ENCODE measurements at places on chromosomes 13 and 19. TPM values are rescaled to one million over a fixed set of nuclear protein-coding genes. Genes with fewer than 3 reads are reported as not detected.

DNA sequence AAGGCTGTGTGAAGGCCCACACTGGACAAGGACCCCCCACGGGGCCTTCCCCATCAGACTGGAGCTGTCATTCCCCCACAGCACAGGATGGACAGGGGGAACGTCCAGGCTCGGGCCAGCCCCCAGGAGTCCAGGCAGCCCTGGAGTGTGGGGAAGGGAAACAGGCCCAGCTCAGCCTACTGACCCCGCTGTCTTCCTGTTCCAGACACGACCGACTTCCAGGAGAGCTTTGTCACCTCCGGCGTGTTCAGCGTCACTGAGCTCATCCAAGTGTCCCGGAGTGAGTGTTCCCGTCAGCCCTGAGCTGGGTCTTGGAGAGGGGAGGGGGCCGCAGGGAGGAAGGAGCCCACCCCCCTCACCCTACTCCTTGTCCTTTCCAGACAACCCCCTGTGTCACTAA, 47.0 kb downstream of the SMIM24 start:
- H3K4me3 ChIP-seq, result no peak overlapping the region
- no peaks in the 10 kb centered on the region for H3K27me3 ChIP-seq
- no peak for DNase-seq
- peaks cover 30% of the 10 kb centered on the region for H3K4me1 ChIP-seq
- peak overlapping the region; percentile 84 for H3K27ac ChIP-seq
- peaks cover 37% of the 10 kb centered on the region for H3K36me3 ChIP-seq

DNA sequence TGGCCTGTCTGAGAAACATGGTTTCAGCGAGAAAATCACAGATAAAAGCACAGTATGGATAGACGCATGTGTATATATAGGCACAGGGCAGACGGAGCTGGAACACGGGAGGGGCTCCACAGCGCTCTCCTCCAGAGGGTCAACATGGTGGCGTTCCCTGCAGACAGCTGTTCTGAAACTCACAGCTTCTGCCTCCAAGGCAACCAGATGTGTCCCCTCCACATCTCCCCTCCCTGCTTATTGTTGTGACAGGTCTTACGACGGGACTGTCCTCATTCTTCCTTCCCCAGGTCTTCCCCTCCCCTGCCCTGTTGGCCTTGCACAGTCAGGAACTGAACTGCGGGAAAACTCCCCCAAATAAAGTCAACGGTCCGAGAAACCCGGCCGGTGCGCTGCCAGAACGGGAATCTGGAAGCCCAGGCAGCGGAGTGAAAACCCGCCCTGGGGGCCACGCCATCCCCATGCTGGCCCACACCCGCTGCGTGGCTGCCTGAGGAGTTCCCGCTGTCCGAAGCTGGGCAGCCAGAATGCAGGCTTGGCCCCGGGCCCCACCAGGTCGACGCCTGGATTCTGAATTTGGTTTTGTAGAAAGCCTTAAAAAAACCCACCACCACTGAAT, 2.6 kb upstream of the TIMM13 start:
- H3K36me3 ChIP-seq, result peaks cover 16% of the 10 kb centered on the region
- no peak for DNase-seq
- H3K4me3 ChIP-seq, result no peak overlapping the region
- H3K27ac ChIP-seq, result no peak overlapping the region
- no peaks in the 10 kb centered on the region for H3K27me3 ChIP-seq

- H3K27me3 ChIP-seq, result no peaks in the 10 kb centered on the region
- no peaks in the 10 kb centered on the region for H3K4me1 ChIP-seq
- H3K36me3 ChIP-seq, result no peaks in the 10 kb centered on the region
- no peak overlapping the region for H3K4me3 ChIP-seq
- no peak for DNase-seq
- H3K27ac ChIP-seq, result no peak overlapping the region
These were observed 58.0 kb downstream of the USPL1 start for GRCh38 chr13:30675717-30676116.

GRCh38 chr13:107817647-107818287, 397.6 kb downstream of the LIG4 start:
- H3K4me1 ChIP-seq, result no peaks in the 10 kb centered on the region
- no peak overlapping the region for H3K4me3 ChIP-seq
- no peak overlapping the region for H3K27ac ChIP-seq
- H3K36me3 ChIP-seq, result no peaks in the 10 kb centered on the region

GRCh38 chr13:35675651-35676050, 199.2 kb upstream of the MAB21L1 start:
- no peak overlapping the region for H3K4me3 ChIP-seq
- H3K4me1 ChIP-seq, result no peaks in the 10 kb centered on the region
- no peaks in the 10 kb centered on the region for H3K27me3 ChIP-seq
- no peaks in the 10 kb centered on the region for H3K36me3 ChIP-seq

- no peaks in the 10 kb centered on the region for H3K27me3 ChIP-seq
- no peaks in the 10 kb centered on the region for H3K36me3 ChIP-seq
- H3K27ac ChIP-seq, result no peak overlapping the region
- no peak for DNase-seq
- no peaks in the 10 kb centered on the region for H3K4me1 ChIP-seq
These were observed 11.2 kb downstream of the FEM1A start for GRCh38 chr19:4802711-4803110.

- no peaks in the 10 kb centered on the region for H3K27me3 ChIP-seq
- no peak for DNase-seq
- H3K4me1 ChIP-seq, result no peaks in the 10 kb centered on the region
- H3K27ac ChIP-seq, result no peak overlapping the region
These were observed 161.2 kb downstream of the FOXO1 start for GRCh38 chr13:40505196-40505595.

DNA sequence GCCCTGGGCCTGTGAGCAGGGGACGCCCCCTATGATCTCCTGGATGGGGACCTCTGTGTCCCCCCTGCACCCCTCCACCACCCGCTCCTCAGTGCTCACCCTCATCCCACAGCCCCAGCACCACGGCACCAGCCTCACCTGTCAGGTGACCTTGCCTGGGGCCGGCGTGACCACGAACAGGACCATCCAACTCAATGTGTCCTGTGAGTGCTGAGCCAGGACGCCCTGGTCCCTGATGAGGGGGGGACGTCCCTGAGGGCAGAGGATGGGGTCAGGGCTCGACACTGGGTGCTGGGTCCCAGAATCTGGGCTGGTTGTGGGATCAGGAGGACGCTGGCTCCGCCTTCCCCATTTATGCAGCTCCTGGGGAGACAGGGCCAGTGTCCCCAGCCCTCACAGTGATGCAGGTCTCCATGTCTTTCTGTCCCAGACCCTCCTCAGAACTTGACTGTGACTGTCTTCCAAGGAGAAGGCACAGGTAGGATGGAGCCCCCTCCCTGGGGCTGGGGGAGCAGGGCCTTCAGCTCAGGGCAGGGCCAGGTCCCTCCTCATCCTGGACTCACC, 2.5 kb downstream of the SIGLEC7 start:
- DNase-seq, result no peak
- H3K27me3 ChIP-seq, result no peaks in the 10 kb centered on the region
- H3K27ac ChIP-seq, result no peak overlapping the region
- H3K4me1 ChIP-seq, result no peaks in the 10 kb centered on the region

DNA sequence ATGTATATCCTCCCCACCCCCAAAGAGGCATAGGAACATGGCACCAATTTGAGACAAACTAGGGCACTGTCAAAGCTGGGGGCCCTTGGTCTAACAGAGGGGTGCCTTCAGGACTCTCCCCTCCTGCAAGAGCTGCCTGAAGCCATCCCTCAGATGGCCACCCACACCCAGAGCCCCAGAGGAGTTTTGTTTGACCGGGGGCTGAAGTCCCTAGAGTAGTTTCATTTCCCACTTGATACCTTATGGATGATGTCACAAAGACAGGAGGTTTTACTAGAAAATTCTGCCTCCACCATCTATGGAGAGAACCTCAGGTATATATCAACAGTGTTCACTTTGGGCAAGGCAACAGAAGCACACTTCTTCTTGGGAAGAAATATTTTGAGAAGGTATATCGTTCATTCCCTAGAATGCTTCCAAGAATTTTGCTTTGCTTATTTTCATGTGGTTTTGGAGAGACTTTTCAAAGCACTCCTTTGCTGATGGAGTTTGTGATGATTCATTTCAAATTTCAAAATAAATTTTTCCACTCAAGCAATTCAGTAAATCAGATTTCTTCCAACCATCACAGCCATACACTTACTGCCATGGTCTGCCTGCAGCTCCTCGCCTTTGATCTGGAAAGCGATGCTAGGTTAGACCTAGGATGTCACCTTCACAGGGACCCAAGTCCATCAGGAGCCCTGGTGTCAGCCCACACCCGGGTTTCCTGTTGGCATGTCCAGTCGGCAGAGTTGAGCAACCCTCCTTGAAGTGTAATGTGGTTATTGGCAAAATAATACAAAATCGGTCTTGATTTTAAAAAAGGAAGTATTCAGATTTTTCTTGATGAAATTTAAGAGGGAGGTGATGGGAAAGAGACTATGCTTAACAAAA, 207.0 kb downstream of the SHISA2 start:
- no peaks in the 10 kb centered on the region for H3K27me3 ChIP-seq
- no peak overlapping the region for H3K27ac ChIP-seq
- peaks cover 6% of the 10 kb centered on the region for H3K4me1 ChIP-seq
- no peaks in the 10 kb centered on the region for H3K36me3 ChIP-seq

- no peaks in the 10 kb centered on the region for H3K27me3 ChIP-seq
- H3K36me3 ChIP-seq, result no peaks in the 10 kb centered on the region
- H3K27ac ChIP-seq, result no peak overlapping the region
- no peak overlapping the region for H3K4me3 ChIP-seq
These were observed 97.9 kb upstream of the RNF113B start for GRCh38 chr13:98274921-98275487.

GRCh38 chr13:106151056-106151699, 384.3 kb downstream of the EFNB2 start:
- DNase-seq, result no peak
- H3K4me1 ChIP-seq, result peaks cover under 1% of the 10 kb centered on the region
- no peaks in the 10 kb centered on the region for H3K36me3 ChIP-seq
- H3K27ac ChIP-seq, result no peak overlapping the region
- no peaks in the 10 kb centered on the region for H3K27me3 ChIP-seq

GRCh38 chr13:37752146-37752545, 117.4 kb downstream of the TRPC4 start:
- no peak overlapping the region for H3K4me3 ChIP-seq
- DNase-seq, result no peak
- H3K27ac ChIP-seq, result no peak overlapping the region
- H3K36me3 ChIP-seq, result no peaks in the 10 kb centered on the region
- H3K4me1 ChIP-seq, result no peaks in the 10 kb centered on the region
- H3K27me3 ChIP-seq, result no peaks in the 10 kb centered on the region

DNA sequence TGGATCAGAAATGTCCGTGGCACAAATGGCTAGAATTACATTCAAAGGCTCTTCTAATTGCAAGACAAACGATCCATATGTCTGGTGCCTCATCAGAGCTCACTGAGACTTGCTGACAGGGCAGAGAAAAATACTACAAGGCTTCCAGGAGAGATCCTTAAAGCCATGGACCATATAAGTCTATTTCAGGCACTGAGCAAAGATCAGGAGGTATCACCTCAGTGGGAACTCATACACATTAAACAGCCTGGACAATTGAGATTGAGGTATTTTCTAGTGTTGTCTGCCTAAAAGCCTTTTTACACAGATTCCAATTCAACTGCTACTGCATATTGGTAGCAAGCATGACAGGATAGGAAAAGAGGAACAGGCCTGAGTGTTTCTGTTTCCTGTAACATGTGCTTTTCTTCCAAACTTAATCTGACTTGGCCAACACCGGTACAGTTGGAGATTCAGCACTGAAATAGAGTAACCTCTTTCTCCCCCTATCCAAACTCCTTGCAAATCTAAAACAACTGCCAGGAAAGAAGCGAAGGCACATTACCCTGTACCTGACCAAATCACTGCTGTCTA, 65.9 kb downstream of the SERP2 start:
- H3K27me3 ChIP-seq, result no peaks in the 10 kb centered on the region
- no peak overlapping the region for H3K27ac ChIP-seq
- peaks cover 20% of the 10 kb centered on the region for H3K4me1 ChIP-seq
- no peak for DNase-seq
- H3K36me3 ChIP-seq, result peaks cover 2% of the 10 kb centered on the region

GRCh38 chr13:20882206-20882605, 20.3 kb downstream of the XPO4 start:
- peaks cover 13% of the 10 kb centered on the region for H3K4me1 ChIP-seq
- no peak overlapping the region for H3K4me3 ChIP-seq
- no peak for DNase-seq
- no peak overlapping the region for H3K27ac ChIP-seq
- H3K36me3 ChIP-seq, result no peaks in the 10 kb centered on the region
- H3K27me3 ChIP-seq, result no peaks in the 10 kb centered on the region

DNA sequence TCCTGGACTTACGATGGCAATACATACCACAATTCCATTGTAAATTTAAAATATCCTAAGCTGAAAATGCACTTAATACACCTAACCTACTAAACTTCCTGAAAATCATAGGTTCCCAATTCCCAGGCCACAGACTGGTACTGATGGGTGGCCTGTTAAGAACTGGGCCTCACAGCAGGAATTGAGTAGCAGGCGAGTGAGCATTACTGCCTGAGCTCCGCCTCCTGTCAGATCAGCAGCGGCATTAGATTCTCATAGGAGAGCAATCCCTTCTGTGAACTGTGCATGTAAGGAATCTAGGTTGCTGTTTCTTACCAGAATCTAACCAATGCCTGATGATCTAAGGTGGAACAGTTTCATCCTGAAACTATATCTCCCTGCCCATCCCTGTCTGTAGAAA, 1670.2 kb upstream of the PCDH20 start:
- H3K36me3 ChIP-seq, result no peaks in the 10 kb centered on the region
- H3K27ac ChIP-seq, result no peak overlapping the region
- no peaks in the 10 kb centered on the region for H3K27me3 ChIP-seq
- no peak for DNase-seq
- H3K4me1 ChIP-seq, result no peaks in the 10 kb centered on the region

DNA sequence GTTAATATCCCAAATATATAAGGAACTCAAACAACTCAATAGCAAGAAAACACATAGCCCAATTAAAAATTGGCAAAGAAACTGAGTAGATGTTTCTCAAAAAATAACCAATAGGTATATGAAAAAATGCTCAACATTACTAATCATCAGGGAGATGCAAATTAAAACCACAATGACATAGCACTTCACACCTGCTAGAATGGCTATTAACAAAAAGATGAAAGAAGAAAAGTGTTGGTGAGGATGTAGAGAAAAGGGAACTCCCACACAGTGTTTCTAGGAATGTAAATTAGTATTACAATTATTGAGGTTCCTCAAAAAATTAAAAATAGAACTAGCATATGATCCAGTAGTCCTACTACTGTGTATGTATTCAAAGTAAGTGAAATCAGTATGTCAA, 1212.8 kb downstream of the DIAPH3 start:
- DNase-seq, result no peak
- H3K27ac ChIP-seq, result no peak overlapping the region
- H3K36me3 ChIP-seq, result no peaks in the 10 kb centered on the region
- H3K4me3 ChIP-seq, result no peak overlapping the region

Gene POLR1D
- total RNA-seq, result 114 TPM

Gene NTN5
- total RNA-seq, result 1.2 TPM

Gene PRDX2
- 123 TPM for total RNA-seq

Gene NXNL1
- not detected for total RNA-seq

Gene ACP7
- not detected for total RNA-seq

Gene SKA3
- 1.7 TPM for total RNA-seq

Gene ZNF296
- total RNA-seq, result 1.7 TPM

Gene NCAN
- not detected for total RNA-seq

Gene METTL21C
- not detected for total RNA-seq

Gene UTP14C
- total RNA-seq, result 20.5 TPM

Gene STAP2
- total RNA-seq, result 16.1 TPM

Gene FXYD1
- 67.6 TPM for total RNA-seq

Gene ZNF471
- total RNA-seq, result 5.9 TPM

Gene PGLYRP2
- total RNA-seq, result not detected

Gene DOCK6
- total RNA-seq, result 138 TPM

Gene CNFN
- total RNA-seq, result 0.87 TPM

Gene NDUFA11
- total RNA-seq, result 134 TPM

Gene CPB2
- total RNA-seq, result 74.4 TPM

Gene B3GNT3
- total RNA-seq, result 2.1 TPM
